ENCODE measurements at places on chromosomes 16 and 17. TPM values are rescaled to one million over a fixed set of nuclear protein-coding genes. Genes with fewer than 3 reads are reported as not detected.

Gene MILR1
- polyA plus RNA-seq, result not detected

Gene SEPTIN12
- not detected for polyA plus RNA-seq

Gene C17orf58
- 6.1 TPM for polyA plus RNA-seq

Gene CD300C
- not detected for polyA plus RNA-seq

Gene KIF19
- not detected for polyA plus RNA-seq

Gene APPBP2
- 21.1 TPM for polyA plus RNA-seq

Gene KCNG4
- polyA plus RNA-seq, result not detected

Gene SPATA22
- polyA plus RNA-seq, result not detected

Measured in keratinocyte (primary cell).